ENCODE measurements at places on chromosomes 11 and 22.

DNA sequence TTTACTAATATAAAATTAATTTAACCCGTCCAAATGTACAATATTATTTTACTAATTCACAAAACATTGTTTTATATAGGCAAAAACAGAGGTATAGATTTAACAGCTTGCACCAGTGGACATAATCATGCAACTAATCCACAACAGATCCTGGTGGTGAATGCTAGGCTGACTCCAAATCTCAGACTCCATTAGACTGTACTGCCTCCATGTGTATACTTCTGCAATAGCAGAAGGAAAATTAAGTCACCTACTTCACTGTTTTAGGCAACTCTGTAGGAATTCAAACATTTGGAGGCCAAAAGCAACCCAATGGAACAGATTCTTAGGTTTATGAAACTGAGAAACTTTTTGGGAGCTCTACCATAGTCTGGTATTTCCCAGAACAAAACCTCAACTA, 30.0 kb upstream of the RAB39A start:
- no peak for DNase-seq

GRCh38 chr11:79046366-79046765, 394.5 kb downstream of the TENM4 start:
- no peak for DNase-seq

DNA sequence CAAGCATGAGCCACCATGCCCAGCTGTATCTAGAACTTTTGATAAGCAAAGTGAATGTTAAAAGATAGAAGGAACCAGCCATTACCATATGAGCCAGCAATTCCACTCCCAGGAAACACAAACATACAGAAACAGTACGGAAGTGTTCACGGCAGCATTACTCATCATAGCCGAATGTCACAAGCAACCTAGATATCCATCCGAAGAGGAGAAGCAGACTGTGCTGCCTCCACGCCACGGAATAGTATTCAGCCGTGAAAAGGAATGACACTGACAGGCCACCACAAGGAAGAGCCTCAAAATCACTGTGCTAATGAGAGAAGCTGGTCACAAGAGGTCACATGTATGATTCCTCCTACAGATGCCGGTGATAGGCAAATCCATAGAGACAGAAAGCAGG, 17.6 kb upstream of the MGAT3 start:
- DNase-seq: no peak

GRCh38 chr22:17580441-17581031, 17.2 kb downstream of the SLC25A18 start:
- DNase-seq: no peak

DNA sequence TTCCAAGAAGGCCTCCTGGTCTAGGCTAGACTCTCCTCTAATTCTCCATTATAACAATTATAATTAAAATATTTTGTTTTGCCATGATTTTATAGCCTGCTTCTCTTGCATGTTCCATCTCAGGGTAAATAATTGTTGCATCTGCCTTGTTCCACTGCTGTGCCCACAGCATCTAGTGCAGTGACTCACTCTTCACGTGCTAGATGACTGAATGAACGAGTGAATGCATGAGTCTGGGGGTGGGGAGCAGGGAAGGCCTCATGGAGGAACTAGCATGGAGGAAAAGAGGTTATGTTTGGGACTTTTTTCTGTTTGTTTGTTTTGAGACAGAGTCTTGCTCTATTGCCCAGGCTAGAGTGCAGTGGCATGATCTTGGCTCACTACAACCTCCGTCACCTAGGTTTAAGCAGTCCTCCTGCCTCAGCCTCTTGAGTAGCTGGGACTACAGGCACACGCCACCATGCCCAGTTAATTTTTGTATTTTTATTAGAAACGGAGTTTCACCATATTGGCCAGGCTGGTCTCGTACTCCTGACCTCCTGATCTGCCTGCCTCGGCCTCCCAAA, 5.2 kb upstream of the OAF start:
- DNase-seq: no peak

- no peak for DNase-seq
These were observed 77.6 kb downstream of the MPPED2 start for GRCh38 chr11:30508594-30508993.
